ENCODE measurements at places on chromosomes 16 and 17. TPM values are rescaled to one million over a fixed set of nuclear protein-coding genes. Genes with fewer than 3 reads are reported as not detected.

Gene FBXW10B
- total RNA-seq = not detected

DNA sequence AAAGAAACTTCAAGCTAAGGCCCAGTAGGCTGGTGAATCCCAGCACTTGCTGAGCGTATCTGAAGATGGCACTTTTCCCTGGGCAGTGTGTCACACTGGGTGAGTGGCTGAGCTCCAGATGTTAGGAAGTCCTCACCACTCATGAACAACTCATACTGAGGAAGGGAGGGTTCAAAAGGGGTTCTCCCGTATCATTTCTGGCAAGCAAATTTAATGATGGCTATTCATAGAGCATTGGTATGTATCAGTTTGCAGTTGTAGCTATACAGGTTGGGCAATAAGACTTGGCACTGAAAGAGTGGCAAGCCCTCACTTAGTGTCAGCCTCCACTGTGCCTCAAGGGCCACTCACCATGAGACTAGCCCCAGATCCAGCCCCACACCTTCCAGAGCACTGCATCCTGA is 10.7 kb downstream of the GFOD2 start:
- H3K36me3 ChIP-seq = no peaks in the 10 kb centered on the region
- no peaks in the 10 kb centered on the region for H3K4me1 ChIP-seq
- no peaks in the 10 kb centered on the region for H3K27me3 ChIP-seq

Gene PPY
- 42.0 TPM for total RNA-seq

- no peak for DNase-seq
- peaks cover 11% of the 10 kb centered on the region for H3K4me1 ChIP-seq
- H3K27ac ChIP-seq = no peak overlapping the region
Observed at GRCh38 chr16:56426585-56426984, 1.2 kb upstream of the AMFR start.

GRCh38 chr16:59909262-59909661 is 1175.1 kb upstream of the GOT2 start:
- H3K27ac ChIP-seq = no peak overlapping the region
- H3K4me1 ChIP-seq = no peaks in the 10 kb centered on the region

- no peak overlapping the region for H3K4me3 ChIP-seq
- no peaks in the 10 kb centered on the region for H3K4me1 ChIP-seq
- H3K36me3 ChIP-seq = no peaks in the 10 kb centered on the region
- DNase-seq = peak; percentile 8
- H3K27me3 ChIP-seq = no peaks in the 10 kb centered on the region
Observed at GRCh38 chr17:76695059-76695831, 15.5 kb downstream of the MXRA7 start.

Gene EMP2
- total RNA-seq = 9.0 TPM

Gene FOXL1
- total RNA-seq = 0.06 TPM

DNA sequence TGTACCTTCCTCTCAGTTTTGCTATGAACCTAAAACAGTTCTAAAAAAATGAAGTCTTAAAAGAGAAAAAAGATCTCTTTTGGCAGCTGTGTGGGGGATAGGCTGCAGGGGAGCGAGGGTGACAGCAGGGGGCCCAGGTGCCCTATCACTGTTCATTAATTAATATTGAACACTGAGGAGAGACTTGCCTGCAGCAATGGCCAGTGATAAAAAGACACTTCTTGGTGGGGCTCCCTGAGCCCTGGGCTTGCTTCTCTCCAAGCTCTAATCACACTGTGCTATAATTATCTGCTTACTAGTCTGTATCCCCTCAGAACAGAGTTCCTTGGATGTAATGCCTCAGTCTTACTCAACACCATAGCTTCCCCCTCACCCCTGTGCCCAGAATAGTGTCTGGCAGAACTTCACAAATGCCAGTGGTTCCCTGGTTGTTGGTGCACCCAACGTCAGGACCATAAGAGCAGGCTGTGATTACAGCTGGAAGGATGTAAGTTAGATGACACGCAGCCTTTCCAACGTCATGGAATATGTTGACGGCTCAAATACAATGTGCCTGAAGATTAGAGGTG is 52.0 kb upstream of the IRX6 start:
- DNase-seq = no peak
- no peak overlapping the region for H3K4me3 ChIP-seq
- no peak overlapping the region for H3K27ac ChIP-seq
- H3K27me3 ChIP-seq = no peaks in the 10 kb centered on the region
- H3K4me1 ChIP-seq = no peaks in the 10 kb centered on the region

- no peaks in the 10 kb centered on the region for H3K27me3 ChIP-seq
- no peaks in the 10 kb centered on the region for H3K36me3 ChIP-seq
- no peak overlapping the region for H3K4me3 ChIP-seq
- no peak overlapping the region for H3K27ac ChIP-seq
- DNase-seq = no peak
Observed at GRCh38 chr16:86048221-86048620, 149.3 kb downstream of the IRF8 start.

DNA sequence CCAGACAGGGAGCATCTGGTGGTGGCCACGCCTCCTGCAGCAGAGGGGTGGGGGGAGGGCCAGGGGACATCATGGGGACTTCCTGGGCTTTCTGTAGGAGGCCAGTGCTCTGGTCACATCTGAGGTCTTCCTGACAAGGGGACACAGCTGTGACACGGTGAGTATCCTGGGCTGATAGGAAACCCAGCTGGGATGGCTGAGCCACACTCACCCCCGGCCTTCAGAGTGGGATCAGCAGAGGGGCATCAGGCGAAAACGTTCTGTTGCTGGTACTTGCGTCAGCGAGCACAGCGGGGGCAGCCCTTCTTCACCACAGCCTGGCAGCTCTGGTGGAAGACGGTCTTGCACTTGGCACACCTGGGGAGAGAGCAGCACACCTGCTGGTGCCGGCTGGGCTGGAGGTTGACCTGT is 122.9 kb upstream of the SMURF2 start:
- no peak overlapping the region for H3K4me3 ChIP-seq
- no peak for DNase-seq
- no peak overlapping the region for H3K27ac ChIP-seq
- H3K4me1 ChIP-seq = peaks cover 11% of the 10 kb centered on the region

Gene VAT1L
- 0.59 TPM for total RNA-seq

All from pancreas (tissue), 10 donors.